Activated T-helper 1 cell treated with Interleukin-2 at 50 U/mL for 16 hours (primary cell): ENCODE measurements at places on chromosomes 5 and 9.

DNA sequence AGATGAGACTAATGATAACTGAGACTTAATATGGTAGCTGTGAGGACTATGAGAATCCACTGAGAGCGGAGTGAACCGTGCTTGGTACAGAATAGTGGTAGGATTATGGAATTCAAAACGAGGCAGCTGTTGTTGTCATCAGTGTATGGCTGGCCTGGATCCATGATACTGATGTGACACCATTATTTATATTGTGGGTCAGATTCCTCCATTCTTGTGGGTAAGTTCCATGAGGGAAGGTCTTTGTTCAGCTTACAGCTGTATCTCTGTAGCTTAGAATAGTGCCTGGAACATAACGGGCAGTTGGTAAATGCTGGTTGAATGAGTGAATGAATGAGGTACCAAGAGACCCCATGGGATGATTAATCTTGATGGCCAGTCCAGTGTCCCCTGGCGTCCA is 61.8 kb downstream of the ACER2 start:
- no peak for DNase-seq

DNA sequence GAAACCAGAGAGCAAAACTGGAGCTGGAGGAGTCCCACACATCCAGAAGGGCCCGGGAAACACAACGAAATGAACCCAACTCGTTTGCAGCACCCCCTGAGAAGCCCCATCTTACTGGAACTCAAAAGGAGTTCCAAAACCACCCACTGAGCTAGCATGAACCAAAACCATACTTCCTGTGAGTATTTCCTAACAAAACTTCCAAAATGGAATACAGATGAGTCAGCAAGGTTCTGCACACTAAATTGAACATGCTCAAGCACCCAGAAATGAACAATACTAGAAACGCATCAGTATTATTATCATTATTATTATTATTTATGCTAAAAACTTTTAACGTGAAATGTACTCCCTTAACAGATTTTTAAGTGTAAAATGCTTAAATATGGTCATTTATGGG is 8.0 kb upstream of the SPOCK1 start:
- no peak for DNase-seq

DNA sequence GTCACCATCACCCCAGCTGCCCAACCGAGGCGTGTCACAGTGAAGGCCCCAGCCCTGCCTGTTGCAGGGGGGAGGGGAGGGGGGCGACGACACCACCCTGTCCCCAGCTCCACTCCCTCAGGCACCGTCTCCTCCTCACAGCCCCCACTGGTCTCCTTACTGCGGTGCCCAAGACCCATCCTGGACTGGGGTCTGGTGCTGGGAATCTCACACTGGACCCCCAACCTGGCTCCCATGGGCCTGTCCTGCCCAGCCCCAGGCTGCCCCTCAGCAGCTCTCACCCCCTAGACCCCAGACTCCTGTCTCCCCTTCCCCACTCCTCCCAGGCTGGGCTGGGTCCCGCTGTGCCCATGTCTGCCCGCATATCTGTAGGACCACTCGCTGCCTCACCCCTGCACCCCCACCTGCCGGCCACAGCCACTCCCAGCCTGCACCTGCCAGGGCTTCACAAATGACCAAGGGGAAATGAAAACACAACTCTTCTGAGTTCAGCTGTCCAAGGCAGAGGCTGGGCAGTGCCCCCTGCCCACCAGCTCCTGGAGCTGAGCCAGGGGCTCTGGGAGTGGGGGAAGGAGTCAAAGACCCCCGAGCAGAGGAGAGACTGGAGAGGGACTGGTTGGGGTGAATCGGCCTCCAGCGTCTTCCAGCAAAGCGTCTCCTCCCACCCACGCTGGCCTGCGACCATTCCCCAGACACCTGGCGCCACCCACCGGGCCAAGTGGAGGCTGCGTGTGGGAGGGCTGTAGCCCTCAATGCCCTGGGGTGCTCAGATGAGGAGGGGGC is 32.6 kb upstream of the EGFL7 start:
- DNase-seq, result no peak

- DNase-seq, result no peak
Measured at GRCh38 chr5:58491216-58491892, at the start of gene GAPT. Gene GAPT (plus strand): TSS chr5:58491435. CDS start chr5:58494537, 3,102 bp downstream.

- DNase-seq, result no peak
Measured at GRCh38 chr5:1083823-1084605, 27.8 kb downstream of the SLC12A7 start.

DNA sequence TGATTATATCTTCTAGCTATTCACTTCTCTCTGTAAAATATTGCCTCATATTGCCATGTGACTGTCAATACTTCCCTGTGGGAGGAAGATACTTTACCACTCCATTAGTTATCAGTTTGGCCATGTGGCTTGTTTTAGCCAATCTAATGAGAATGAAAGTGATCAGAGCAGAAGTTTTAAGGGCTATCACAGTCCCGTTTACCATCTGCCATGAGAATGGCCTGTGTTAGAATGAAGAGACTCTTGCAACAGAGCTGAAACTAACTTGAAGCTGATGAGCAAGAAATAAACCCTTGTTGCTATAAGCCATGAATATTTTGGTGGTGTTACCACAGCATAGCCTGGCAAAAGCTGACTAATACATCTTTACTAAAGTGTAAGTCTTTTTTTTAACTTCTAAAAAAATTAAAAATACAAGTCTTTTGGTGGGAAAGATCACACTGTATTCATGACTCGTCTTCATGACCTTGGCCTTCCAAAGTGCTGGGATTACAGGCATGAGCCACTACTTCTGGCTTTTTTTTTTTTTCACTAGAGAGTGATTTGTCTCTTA is 68.0 kb upstream of the CTNNA1 start:
- DNase-seq, result no peak

DNA sequence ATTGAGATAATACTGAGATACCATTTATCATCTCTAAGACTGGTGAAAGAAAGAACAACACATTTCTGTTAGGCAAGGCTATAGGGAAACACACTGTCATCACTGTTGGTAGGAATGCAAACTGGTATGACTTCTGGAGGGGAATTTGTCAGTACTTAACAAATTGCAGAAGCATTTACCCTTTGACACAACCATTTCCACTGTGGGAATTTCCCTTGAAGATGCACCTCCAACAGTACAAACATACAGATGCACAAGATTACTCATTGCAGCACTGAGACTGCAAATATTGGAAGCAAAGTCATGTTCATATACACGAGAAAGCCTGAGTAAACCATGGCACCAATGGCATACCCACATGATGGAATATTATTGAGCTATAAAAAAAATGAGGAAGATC is 17.6 kb downstream of the GM2A start:
- no peak for DNase-seq

- no peak for DNase-seq
Measured at GRCh38 chr5:128126241-128126640, 42.7 kb downstream of the SLC12A2 start.

DNA sequence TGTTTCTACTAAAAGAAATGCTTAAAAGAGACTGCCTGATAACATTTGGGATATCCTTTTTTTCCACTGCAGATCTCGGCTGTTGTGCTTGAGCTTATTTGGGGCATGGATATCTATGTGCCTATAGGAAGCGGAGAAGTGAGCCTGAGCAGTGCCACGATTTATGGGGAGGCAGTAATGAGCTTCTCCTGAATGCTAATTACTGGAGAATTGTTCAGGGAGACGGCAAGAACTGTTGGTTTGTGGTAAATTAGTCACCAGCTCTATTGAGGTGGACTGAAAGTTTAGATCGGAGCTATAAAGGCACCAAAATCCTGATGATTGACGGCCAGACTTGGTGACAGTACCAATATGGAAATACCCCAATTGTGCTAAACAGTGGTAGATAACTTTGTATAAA is 186.5 kb downstream of the ARHGEF28 start:
- no peak for DNase-seq

DNA sequence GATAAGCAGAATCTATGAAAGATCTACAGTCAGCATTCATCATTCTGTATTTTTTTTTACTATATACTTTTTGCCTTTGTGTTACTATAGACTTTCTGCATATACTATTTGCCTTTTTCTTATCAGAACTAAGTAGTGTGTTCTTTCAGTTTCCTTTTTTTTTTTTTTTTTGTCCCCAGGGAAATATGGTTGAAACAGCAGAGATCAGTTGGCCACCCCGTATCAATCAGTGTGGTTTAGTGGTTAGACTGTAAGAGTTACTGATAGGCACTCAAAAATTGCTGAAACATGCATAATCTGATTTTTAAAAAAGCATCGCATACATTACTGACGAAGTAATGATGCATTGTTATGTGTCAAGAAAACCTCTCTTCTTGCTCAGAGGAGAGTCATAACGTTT is 990.8 kb upstream of the EDIL3 start:
- DNase-seq, result no peak

- no peak for DNase-seq
Measured at GRCh38 chr9:5357431-5358105, 17.9 kb upstream of the RLN1 start.

GRCh38 chr5:9617739-9618504 is 12.2 kb downstream of the TAS2R1 start:
- no peak for DNase-seq

GRCh38 chr9:126299706-126300276 is 26.8 kb upstream of the MVB12B start:
- no peak for DNase-seq

GRCh38 chr9:89428901-89429890 is 68.7 kb downstream of the SEMA4D start:
- peak; percentile 37 for DNase-seq

DNA sequence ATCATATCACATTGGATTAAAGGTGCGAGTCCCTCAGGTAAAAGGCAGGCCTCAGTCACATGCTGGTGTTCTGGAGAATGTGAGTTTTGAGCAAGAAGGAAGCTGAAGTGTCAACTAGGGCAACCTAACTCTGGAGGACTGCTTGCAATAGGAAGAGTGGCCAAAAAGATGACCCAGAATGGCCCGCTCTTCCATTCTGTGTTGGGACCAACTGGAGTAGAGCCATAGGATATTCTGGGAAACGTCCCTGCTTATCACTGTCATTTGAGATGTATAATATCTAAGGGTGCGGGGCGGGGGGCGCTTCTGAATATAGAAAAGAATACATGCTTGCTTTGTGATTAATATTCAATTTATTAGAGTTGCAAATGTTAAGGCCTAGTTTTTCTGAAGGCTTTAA is 7.1 kb upstream of the TRIM7 start:
- DNase-seq, result no peak

- DNase-seq, result no peak
Measured at GRCh38 chr9:32177396-32177795, 207.0 kb upstream of the ACO1 start.

GRCh38 chr9:97845130-97845529 is 7.9 kb upstream of the FOXE1 start:
- DNase-seq, result no peak

DNA sequence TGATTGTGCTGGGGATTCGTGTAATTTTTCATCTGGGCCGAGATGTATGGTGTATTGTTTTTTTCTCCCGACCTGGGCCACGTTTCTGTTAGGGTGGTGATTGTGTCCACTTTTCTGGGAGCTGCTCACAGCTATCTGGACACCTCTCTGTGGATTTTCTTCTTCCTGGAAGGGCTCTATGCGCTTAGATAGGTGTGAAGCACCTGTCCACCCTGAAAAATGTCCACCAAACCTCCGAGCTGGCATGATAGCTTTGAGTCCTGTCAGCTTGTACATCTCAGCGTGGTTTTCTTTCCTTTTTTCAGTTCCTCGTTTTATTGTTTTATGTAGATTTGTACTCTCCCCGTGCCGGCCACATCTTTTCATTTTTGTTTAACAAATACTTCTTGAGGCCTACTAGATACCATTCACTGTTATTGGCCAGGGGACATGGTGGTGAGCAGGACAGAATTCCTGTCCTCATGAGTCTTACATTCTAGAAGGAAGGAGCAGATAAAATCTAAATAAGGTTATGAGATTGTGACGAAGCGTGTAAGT is 1.1 kb downstream of the UGCG start:
- DNase-seq, result no peak

- no peak for DNase-seq
Measured at GRCh38 chr9:134871697-134872340, 8.8 kb upstream of the FCN2 start.

DNA sequence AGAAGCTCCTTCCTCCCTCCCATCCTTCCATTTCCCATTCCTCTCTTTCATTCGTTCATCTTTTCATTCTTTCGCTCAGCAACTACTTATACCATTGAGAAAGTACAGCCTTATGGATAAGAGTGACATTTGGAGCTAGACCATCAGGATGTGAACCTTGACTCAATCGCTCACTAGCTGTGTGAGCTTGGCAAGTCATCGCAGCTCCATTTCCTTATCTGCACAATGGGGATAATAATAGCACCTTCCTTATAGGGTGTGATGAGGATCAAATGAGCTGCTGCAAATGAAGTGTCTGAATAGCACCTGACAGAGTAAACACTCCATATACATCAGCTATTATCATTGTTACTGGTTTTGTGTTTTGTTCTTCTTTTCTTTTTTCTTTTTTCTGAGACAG is 28.1 kb upstream of the SYNPO start:
- no peak for DNase-seq

DNA sequence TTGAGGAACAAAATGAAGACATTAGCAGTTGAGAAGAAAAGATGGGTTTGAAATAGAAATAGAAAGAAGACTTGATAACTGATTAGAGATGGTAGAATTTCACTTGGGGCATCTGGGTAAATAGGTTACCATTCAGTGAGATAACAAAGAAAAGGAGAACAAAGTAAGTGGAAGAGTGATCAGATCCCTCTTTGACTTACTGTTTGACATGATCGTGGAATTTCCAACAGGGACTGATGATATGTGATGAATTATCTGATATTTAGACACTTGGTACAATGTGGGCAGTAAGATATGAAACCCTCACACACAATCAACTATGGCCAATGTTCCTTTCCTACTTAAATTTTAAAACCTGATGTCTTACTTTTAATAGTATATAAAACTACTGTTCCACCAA is 70.1 kb upstream of the STARD4 start:
- no peak for DNase-seq
